NCI-H2081 treated with DMSO at 0.1 percent for 48 hours (cell line): ENCODE measurements at places on chromosomes 16 and 17.

DNA sequence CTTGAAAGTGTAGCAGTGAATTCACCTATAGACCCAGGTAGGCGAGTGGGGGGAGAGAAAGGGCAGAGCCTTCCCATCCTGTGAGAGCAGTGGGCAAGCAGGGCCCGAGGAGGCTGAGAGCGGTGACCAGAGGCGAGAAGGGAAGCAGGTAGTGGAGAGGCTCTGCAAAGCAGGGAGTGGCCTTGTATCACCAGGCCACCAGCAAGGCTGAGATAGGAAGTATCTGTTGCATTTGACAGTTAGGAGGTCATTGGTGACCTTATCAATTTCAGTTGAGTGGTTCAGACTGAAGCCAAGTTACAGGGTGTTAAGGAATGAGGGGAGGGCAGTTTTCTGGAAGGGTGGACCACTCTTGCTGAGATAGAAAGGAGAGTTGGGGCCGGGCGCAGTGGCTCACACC is 10.7 kb upstream of the HSD3B7 start:
- no peak for DNase-seq

- no peak for DNase-seq
Observed at GRCh38 chr16:84239141-84239769, 557 bp downstream of the KCNG4 start.

- no peak for DNase-seq
Observed at GRCh38 chr17:1009229-1010085, 12.5 kb downstream of the TIMM22 start.

GRCh38 chr17:15406081-15406480 is 61.3 kb downstream of the CDRT4 start:
- DNase-seq: no peak
